ENCODE measurements at places on chromosomes 7 and 10. TPM values are rescaled to one million over a fixed set of nuclear protein-coding genes. Genes with fewer than 3 reads are reported as not detected.

DNA sequence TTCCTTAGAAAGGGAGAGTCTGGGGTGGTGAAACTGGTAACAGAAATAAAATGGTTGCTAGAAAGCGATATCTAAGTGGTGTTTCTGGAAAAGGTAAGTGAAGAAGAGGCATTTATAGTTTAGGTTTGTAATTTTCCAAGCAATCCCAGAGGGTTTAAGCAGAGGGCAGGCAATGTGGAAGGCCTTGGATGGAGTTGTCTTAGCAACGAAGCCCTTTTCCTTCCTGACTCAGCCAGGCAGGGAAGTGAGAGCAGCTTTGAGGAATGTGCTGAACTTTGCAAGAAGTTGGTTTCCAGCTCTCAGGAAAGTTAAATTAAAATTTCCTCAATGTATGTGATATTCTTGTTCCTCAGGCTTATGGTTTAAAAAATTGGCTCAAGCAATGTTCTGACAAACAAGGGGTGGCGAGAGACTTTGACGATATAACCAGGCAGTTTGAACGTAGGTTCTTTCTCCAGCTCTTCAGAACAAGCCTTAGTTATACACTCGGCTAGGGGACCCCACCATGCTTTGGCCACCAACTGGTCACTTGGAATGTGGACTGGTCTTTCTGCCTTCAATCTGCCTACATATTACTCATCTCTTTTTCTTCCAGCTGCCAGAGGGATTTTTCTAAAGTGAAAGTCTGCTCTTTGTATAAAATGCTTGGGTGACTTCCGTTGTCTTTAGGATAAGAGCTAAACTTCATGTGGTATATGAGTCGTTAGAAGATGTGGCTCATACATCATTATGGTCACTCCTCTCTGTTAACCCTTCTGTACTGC lies 66.9 kb upstream of the SLC25A13 start:
- no peaks in the 10 kb centered on the region for H3K4me1 ChIP-seq
- no peaks in the 10 kb centered on the region for H3K36me3 ChIP-seq
- no peak overlapping the region for H3K4me3 ChIP-seq
- DNase-seq, result no peak

- no peak overlapping the region for H3K27ac ChIP-seq
- no peak overlapping the region for H3K4me3 ChIP-seq
- no peaks in the 10 kb centered on the region for H3K36me3 ChIP-seq
Observed at GRCh38 chr10:51046654-51047053, 27.6 kb upstream of the PRKG1 start.

GRCh38 chr7:88432301-88432700 lies 125.6 kb upstream of the STEAP4 start:
- no peak for DNase-seq
- H3K27ac ChIP-seq, result no peak overlapping the region

VPS37D gene
- not detected for total RNA-seq
